ENCODE measurements at places on chromosomes 1 and 21. TPM values are rescaled to one million over a fixed set of nuclear protein-coding genes. Genes with fewer than 3 reads are reported as not detected.

RBP7 gene
- 23.3 TPM for total RNA-seq

DNA sequence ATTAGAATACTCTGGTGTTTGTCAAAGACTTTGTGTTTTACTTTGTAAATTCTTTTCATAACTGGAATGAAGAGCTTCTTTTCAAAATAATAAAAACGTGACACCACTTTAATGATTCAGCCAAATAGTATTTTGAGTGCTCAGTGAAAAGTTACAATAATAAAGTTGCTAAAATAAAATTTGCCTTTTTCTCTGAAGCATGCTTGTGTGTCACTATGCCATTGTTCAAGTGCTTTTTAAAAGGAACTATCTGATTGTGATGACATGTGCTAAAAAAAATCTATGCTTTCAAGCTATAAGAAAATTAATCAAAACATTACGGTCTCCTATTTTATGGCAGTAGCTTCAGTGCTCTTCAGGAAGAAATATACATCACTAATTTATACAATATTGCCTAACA lies 1290.5 kb upstream of the B3GALT2 start:
- H3K4me1 ChIP-seq, result peaks cover 6% of the 10 kb centered on the region
- H3K4me3 ChIP-seq, result no peak overlapping the region
- no peaks in the 10 kb centered on the region for H3K36me3 ChIP-seq
- no peaks in the 10 kb centered on the region for H3K27me3 ChIP-seq
- no peak for DNase-seq
- H3K27ac ChIP-seq, result no peak overlapping the region

- DNase-seq, result no peak
- no peaks in the 10 kb centered on the region for H3K36me3 ChIP-seq
- H3K4me1 ChIP-seq, result no peaks in the 10 kb centered on the region
- H3K27ac ChIP-seq, result no peak overlapping the region
- no peaks in the 10 kb centered on the region for H3K27me3 ChIP-seq
These were observed 123.7 kb downstream of the TOMM20 start for GRCh38 chr1:235004840-235005391.

DNA sequence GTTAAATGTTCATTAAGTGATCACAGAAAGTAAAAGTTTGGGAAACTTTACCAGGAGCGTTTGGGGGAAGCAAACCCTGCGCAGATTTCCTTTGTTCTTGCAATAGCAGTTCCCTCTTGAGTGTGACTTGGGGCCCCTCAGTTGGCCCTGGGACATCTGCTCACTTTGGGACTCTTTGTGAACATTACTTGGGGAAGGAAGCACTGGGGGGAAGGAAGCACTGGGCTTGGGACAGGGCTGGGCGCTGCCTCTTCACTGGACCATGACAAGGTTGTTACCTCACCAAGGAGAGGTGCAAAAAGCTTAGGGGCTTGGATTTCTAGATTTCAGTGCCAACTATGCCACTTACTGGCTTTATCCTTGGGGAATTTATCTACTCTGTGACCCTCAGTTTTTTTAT lies 63.5 kb downstream of the ETS2 start:
- DNase-seq, result no peak
- no peak overlapping the region for H3K27ac ChIP-seq
- H3K36me3 ChIP-seq, result no peaks in the 10 kb centered on the region
- no peaks in the 10 kb centered on the region for H3K4me1 ChIP-seq
- H3K27me3 ChIP-seq, result no peaks in the 10 kb centered on the region
- H3K4me3 ChIP-seq, result no peak overlapping the region

DNA sequence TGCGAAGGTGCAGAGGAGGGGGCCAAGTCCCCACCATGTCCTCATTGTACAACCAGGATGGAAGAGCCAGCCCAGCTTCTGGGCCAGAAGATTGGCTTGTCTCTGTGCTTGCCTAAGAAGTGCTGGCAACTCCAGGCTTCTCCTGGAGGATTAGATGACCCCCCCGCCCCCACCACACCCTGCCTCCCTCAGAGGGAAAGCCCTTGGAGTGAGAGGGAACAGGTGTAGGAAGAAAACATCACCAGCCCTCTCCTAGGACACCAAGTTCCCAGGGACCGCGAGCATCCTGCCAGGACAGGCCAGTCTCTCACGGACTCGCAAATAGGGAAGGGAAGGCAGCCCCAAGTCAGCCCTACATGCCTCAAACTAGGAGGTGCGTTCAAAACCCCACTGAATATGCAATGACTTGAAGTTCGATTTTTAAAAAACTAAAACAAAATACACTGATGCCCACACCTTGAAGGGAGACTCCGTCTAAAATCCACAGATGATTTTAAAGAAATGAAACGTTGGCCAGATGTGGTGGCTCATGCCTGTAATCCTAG lies 20.7 kb upstream of the SLC25A33 start:
- no peak overlapping the region for H3K4me3 ChIP-seq
- no peaks in the 10 kb centered on the region for H3K36me3 ChIP-seq
- H3K4me1 ChIP-seq, result no peaks in the 10 kb centered on the region
- DNase-seq, result no peak
- H3K27ac ChIP-seq, result no peak overlapping the region

DNA sequence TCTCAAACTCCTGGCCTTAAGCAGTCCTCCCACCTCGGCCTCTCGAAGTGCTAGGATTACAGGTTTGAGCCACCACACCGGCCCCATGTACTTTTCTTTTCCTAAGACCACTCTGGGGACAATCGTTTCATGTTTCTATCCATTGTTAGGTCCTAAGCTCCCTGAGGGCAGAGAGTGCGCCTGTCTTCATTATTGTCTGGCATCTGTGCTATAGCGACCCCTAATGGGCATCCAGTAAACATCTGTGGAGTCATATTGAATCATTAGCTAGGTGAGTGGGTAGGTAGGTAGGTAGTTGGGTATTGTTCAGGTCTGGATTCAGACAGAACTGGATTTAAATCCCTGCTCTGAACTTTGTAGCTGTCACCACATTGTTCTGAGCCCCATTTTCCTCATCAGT lies 66.1 kb downstream of the TMEM53 start:
- H3K4me3 ChIP-seq, result no peak overlapping the region
- H3K36me3 ChIP-seq, result no peaks in the 10 kb centered on the region
- H3K27me3 ChIP-seq, result no peaks in the 10 kb centered on the region
- no peak overlapping the region for H3K27ac ChIP-seq

All from esophagus muscularis mucosa (tissue), 4 donors.